ENCODE measurements at places on chromosomes 5 and 9.
A peak's percentile ranks its signal among the peaks of the same experiment; 100 is the strongest.

GRCh38 chr9:108850293-108850897 lies 5.4 kb downstream of the ACTL7B start:
- no peak for DNase-seq

GRCh38 chr5:2602451-2603271 lies 148.8 kb downstream of the IRX2 start:
- DNase-seq = no peak

DNA sequence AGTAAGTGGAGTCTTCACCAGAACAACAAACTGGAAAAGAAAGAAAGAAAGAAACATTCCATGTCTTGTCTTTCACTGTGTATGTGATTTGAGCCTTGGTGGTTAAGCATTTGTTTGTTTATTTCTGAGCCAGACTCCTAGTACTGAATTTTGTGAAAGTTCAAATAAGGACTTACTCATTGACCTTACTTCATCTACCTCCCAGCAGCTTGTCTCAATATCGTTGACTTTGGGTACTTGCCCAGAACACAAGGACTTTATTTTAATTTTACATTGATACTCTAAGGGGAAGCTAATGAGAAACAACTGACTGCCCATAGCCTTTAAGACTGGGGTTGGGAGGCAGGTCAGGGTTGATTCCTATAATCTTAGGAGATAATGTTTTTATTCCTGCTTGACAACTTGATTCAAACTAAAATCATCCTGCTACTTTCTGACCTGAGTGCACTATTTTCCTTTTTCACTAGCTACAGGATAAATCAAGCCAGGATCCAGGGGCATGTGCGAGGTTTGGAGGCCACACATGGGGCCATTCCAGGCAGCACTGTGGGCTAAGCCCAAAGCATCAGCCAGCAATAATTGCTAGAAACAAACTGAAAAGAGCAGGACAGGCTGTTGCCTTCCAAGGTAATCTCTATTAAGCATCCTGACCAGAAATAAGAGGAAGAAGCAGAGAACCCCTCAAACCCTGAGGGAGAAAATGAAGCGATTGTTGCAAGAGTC lies 138.9 kb upstream of the RUSC2 start:
- DNase-seq = no peak

DNA sequence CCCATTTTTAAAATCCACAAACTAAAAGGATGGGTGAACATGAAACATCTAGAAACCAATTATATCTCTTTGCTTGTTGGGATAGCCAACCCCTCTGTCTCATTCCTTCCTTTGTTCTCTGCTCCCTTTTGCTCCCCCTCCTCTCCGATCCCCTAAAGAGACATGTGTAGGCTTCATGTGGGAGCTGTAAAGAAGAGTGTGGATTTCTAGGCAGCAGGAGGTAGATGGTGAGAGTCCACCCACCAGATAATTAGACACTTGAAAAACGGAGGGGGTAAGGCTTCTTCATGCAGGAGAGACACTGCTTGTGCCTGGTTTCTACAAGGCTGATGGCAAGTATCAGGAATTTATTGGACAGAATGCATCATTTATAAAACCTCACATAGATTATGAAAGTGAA lies 27.3 kb upstream of the CFAP157 start:
- no peak for DNase-seq

- peak; percentile 56 for DNase-seq
Observed at GRCh38 chr9:70081120-70081495, 37.5 kb downstream of the MAMDC2 start.

DNA sequence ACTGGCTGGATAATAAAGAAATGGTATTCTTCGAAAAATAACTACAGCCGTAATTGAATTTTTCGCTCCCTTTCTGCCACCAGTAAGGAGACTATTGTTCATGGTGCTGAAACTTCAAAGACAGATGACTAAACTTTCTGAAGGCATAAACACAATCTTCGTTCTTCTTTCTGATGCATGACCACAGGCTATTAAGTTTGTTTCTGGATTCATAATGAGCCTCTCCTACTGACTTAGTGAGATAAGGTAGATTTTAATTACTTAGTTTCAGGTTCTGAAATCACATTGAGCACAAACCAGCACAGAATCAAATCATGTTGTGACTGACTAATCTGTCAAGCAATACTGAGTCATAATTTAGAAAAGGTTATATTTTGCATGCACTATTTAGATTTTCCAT lies 441.8 kb upstream of the CCNG1 start:
- DNase-seq = no peak

DNA sequence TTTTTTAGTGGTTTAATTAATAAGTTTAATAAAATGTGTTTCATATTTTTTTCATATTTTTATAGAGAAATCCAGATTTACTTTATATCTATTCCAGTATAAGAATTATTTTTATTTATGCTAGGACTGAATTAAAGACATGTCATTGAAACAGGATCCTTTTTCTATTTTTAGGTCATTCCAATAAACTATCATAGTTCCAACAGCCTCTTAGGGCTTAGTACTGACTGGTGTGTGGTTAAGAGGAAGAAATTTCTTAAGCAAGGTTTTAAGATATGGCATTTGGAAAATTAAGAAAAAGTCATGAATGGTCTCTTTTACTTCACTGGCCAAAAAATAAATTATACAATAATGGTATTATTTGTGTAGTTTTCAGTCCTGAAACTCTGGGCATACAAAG lies 31.2 kb upstream of the PRR16 start:
- DNase-seq = no peak

DNA sequence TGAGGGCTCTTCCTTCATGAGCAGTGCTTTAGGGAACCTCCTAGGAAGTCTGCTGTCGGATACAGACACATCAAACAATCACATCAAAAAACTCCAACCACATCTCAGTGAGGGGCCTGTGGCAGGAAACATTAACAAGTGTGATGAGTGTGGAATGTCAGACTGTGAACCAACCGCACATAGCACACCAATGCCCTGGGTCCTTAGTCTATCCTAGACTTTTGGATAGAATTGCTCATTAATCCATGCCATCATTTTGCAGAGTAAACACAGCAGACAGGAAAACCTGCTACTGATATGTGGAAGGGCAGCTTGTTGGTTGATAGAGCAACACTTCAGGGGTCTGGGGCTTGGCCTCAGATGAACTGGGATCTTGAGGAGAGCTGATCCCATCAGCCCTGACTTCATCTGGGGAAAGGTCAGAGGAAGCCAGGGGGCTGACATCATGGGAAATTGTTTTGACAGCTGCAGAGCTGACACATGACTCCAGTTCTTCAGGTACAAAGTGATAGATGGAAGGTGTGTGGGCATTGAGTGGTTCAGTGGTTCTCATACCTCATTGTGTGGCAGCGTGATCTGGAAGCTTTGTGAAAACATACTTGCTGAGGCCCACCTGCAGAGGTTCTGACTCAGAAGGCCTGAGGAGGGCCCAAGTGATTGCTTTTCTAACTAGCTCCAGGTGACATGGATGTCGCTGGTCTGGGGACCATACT lies 193.3 kb downstream of the DIRAS2 start:
- DNase-seq = no peak

DNA sequence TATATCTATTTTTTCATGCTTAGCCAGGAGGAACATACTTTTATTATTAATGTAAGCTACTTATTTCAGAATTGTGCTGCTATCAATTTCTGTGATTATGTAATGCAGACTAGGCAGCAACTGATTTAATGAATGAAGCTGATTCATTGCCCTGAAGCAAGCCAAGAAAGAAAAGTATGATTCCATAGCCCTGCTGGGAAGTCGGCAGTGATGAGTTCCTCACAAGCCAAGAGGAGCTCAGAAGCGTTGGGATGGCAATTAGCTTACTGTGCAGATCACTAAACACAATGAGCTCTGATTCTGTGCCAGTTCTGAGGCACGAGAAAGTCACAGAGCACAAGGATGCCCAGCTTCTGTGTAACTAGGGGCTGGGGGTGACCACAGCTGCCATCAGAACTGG lies 254.3 kb upstream of the KLF9 start:
- DNase-seq = peak; percentile 55

GRCh38 chr5:15363601-15364000 lies 136.4 kb upstream of the FBXL7 start:
- no peak for DNase-seq

DNA sequence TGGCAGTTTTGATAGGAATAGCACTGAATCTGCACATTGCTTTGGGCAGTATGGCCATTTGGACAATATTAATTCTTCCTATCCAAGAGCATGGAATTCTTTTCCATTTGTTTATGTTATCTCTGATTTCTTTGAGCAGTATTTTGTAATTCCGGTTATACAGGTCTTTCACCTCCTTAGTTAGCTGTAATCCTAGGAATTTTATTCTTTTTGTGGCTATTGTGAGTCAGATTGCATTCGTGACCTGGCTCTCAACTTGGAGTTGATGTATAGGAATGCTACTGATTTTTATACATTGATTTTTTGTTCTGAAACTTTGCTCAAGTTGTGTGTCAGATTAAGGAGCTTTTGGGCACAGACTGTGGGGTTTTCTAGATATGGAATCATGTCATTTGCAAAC lies 24.0 kb downstream of the TMEM161B start:
- peak; percentile 59 for DNase-seq

- DNase-seq = no peak
Observed at GRCh38 chr9:126219648-126220063, 107.0 kb upstream of the MVB12B start.

GRCh38 chr5:92514896-92515295 lies 1066.1 kb downstream of the NR2F1-AS1 start:
- DNase-seq = no peak

- DNase-seq = peak; percentile 33
Observed at GRCh38 chr9:126611592-126612325, 2.0 kb upstream of the LMX1B start.

- no peak for DNase-seq
Observed at GRCh38 chr5:138914338-138914737, 39.2 kb upstream of the LRRTM2 start.

GRCh38 chr9:75685062-75685461 lies 205.4 kb upstream of the PCSK5 start:
- no peak for DNase-seq

DNA sequence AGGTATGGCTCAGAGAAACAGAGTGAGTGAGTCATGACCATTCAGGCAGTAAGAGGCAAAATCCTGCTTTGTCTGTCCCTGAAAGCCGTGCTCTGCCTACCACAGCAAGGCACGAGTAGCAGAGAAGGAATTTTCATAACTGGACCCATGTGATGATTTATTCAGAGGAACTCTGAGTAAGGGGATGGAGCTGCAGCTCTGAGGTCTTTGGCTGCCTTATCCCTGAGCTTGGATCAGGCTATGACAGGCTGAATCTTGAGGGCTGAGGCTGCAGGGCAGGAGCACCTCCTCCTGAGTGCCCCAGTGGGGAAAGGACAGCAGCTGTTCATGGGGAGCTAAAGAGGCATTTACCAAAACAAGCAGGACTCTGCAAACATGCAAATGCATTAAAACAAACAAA lies 183.4 kb downstream of the PAPPA start:
- peak; percentile 35 for DNase-seq

DNA sequence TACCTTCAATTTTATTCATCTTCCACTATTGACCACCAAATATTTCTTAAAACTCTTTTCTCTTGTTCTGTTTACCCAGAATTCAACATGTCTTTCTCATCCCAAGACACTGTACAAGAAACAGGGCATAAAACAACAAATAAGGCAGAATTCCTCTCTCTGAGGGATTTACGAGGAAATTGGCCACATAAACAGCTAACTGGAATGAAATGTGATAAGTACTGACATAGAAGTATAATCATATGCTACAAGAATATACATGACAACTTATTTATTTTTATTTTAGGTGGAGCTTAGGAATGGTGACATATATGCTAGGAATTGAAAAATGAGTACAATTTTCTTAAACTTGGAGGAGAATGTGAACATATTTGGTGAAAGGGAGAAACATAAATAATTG lies 48.8 kb upstream of the FBN2 start:
- DNase-seq = no peak

GRCh38 chr9:2934883-2935282 lies 91.0 kb upstream of the PUM3 start:
- no peak for DNase-seq

DNA sequence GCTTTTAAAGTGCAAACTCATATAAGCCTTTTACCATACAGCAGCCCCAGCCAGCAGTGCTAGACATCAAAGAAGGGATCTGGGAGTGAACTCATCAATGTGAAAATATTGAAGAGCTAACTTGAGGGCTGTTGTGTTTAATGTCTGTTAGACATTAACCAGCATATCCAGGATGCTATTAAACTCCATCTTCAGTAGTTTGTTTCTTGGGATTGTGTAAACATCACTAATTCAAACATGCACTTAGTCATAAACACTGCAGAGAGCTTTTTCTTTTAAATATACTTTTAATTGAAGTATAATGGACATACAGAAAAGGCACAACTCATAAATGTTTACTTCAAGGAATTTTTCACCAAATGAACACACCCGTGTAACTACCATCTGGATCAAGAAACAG lies 81.8 kb downstream of the TMEM252 start:
- DNase-seq = no peak

GRCh38 chr5:127409246-127409917 lies 108.1 kb upstream of the PRRC1 start:
- no peak for DNase-seq

- DNase-seq = no peak
Observed at GRCh38 chr5:143117821-143118220, 285.7 kb downstream of the NR3C1 start.

GRCh38 chr9:101026824-101027223 lies 1.7 kb upstream of the PLPPR1 start:
- no peak for DNase-seq

DNA sequence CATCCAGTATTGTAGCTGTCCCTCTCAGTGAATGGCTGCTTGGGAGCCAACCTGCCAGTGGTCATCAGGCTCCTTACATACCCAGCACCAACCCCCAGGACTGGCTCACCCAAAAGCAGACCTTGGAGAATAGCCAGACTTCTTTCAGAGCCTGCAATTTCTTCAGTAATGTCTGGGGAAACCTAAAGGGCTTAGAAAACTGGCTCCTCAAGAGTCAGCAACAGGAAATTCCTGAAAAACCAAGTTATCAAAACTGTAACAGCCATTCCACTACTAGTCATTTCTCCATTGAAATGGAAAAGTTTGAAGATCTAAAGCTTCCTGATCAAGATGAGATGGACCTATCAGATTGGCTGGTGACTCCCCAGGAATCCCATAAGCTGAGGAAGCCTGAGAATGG lies 12.3 kb upstream of the STING1 start:
- DNase-seq = peak; percentile 52

- peak; percentile 66 for DNase-seq
Observed at GRCh38 chr5:5638211-5638610, 215.7 kb downstream of the ICE1 start.

DNA sequence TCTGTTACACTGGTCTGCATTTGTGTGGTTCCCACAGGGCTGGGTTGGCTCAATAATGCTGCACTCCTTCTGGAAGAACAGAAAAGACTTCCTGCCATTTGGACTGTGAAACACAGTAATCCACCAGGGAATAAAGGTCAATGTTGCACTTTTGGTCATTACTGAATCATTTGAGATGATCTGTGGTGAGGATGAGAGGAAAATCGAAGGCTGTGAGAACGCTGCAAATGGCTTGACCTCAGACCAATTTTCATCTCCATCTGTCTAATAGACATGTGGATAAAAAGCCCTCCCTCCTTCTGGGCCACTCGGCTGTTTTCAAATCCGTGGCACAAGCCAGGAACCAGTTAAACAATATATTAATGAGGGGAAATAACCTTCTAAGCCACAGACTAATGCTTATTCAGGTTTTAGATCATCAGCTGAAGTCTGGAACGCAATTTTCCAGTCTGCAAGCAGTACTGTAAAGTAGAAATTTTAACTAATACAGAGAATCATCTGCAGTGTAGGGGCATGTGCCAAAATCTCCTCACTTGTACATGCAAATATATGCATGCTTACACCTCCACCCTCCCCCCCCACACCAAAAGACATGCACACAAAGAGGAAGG lies 20.2 kb downstream of the TLE1 start:
- DNase-seq = no peak

Measured in NCI-H226 (cell line).